HTR-8/SVneo (cell line): ENCODE measurements at places on chromosomes 2 and 18.
A peak's percentile ranks its signal among the peaks of the same experiment; 100 is the strongest.

DNA sequence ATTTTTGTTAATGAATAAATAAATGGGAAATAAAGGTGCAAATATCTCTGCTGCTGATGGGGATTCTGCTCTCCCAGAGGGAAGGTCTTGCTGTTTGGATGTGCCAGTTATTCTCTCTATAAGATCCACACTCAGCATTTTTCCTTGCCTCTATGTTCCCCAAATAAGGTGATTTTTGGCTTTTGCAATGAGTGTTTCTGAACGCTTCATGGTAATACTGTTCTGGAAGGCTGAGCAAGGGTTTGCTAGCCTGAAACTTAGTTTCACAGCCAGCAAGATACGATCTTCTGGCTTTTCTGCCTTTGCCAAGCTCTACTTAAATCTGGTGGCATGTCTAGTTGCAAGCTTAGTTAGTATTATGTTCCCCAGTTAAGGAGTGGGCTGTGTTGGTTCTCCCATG lies 114.6 kb downstream of the LPIN1 start:
- no peak for DNase-seq

GRCh38 chr2:52810460-52810859 lies 957.1 kb upstream of the CHAC2 start:
- DNase-seq = peak; percentile 41

DNA sequence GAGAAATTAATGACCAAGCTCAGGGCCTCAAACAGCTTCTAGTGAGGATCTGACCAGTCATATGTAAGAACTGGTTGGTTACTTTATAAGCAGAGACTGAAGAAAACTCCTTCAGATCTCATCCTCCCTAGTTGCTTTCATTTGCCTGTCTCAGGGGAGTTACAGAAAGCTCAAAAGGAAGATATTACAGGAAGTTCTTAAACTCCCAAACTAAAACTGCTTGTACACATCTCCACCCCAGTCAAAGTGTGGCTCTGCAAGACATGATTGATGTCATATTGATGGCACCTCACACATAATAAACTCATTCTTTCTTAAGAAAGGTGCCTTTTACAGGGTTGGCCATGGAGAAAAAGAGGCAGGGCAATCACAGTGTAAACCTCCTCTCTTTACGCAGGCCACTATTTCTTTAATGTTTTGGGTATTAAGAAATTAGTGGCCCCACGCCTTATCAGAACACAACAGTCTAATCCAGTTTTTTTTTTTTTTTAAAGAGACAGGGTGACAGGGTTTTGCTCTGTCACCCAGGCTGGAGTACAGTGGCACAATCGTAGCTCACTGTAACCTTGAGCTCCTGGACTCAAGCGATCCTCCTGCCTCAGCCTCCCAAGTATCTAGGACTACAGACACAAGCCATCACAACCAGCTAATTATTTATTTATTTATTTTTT lies 62.6 kb upstream of the STK17B start:
- DNase-seq = no peak

DNA sequence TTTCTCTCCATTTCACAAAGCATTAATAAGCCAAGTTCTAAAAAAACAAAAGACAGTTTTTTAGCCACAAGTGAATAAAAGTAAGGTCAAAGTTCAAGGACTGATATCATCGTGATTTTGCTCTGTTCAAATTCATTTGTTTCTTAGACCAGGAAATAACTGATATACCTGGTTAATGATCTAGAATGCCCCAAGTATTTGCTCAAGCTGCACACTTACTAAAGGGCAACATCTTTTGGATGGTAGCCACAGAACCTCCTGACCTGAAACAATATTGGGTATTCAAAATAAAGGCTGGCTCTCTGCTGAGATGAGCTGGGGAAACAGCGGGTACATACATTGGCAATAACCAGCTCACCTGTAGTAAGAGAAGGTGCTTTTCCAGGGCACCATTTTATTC lies 314.7 kb upstream of the LYPD1 start:
- DNase-seq = no peak

DNA sequence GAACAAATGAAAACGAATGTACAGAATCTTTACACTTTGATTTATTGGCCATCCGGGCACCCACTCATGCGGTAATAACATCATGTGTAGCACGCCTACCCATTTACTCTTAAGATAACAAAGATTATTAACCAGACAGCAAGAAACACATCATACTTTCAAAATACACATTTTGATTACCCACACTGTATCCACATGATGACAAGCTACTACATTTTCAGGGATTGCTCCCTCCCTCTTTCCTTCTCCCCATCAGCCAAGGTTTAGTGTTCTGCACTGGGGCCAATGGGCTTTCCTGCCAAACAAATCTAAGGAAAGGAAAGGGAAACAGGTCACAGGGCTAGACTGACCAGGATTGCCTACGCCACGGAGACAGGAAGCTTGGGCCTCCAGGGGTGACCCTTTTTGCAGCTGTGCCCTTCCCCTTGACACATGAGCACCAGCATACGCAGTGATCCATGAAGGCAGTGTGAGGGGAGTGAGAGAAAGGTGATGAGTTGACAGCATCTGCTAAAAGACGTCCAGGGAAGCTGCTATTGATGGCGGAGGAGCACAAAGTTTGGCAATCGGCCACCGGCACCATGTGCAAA lies 76.5 kb downstream of the ZNF521 start:
- DNase-seq = no peak

- DNase-seq = no peak
Measured at GRCh38 chr2:162232671-162233070, 10.6 kb downstream of the FAP start.

DNA sequence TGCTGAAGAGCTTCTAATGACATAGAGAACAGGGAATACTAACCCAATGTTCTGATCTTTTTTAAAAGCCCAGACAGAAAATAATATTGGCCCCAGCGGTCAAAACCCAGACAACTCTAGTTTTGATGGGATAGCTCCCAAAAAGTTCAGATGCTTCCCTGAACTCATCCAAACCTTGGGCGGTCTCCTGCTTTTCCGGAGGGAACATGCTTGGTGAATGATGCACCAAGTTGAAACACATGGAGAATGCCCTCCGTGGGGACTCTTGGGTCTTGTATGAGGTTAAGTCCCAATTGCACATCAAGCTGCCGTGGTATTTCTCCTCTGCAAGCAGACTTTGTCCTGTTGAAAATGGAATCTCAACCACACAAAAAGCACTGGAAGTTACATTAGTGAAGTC lies 120.7 kb upstream of the CTAGE1 start:
- DNase-seq = no peak

DNA sequence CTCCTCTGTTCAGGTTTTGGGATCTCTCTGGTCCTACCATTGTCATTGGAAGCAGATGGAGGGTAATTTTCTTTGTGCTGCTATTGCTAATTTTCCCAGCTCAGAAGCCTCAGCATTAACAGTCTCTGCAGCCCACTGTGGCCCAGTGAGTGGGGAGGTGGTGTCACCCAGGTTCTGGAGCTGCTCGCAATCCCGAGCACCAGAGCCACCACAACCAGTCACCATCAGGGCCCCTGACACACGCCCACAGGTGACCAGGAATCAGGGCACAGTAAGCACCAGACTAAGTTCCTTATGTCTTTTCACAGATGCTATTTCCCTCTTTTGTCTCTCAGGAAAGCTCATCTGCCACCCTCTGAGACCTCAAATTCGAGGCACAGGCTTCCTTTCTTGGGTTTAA lies 87.9 kb downstream of the SEPTIN10 start:
- DNase-seq = no peak

GRCh38 chr18:55858661-55859515 lies 270.9 kb upstream of the TCF4 start:
- DNase-seq = no peak

- DNase-seq = no peak
Measured at GRCh38 chr2:241080405-241081189, 21.5 kb downstream of the MTERF4 start.

GRCh38 chr2:128941751-128942150 lies 623.1 kb upstream of the HS6ST1 start:
- no peak for DNase-seq

DNA sequence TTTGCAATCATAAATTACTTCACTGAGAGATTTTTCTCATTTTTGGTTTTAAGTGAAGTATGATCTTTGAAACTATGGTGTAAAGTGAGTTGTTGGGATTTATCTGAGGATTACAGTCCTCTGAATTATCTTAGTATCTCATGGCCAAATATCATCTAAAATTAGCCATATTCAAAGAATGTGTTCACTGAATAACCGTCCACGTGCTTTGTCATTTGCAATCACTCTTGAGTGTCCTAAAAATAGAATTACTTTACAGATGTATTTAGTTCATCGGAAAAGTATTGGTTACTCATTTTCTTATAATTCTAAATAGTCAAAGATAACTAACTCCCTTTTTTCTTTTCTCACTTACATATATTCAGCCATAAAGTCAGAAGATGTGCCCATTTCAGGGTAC lies 141.2 kb downstream of the RTN4 start:
- no peak for DNase-seq

DNA sequence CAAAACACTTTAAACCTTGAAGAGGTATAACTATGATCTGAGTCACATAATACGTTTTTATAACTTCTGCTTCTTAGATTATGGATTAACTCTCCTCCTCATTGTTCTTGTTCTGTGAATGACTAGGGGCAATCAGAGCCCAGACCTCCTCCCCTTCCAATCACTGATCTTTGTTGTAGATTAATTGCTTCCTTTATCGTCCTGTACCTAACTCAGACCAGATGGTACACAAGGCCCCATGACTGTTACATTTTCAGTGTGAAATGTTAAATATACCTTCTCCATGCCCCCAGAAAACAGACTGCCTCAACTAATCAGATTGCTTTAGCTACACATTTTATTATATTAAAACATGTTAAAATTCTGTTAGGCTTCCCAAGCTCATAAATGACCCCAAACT lies 211.7 kb downstream of the RNF152 start:
- no peak for DNase-seq

DNA sequence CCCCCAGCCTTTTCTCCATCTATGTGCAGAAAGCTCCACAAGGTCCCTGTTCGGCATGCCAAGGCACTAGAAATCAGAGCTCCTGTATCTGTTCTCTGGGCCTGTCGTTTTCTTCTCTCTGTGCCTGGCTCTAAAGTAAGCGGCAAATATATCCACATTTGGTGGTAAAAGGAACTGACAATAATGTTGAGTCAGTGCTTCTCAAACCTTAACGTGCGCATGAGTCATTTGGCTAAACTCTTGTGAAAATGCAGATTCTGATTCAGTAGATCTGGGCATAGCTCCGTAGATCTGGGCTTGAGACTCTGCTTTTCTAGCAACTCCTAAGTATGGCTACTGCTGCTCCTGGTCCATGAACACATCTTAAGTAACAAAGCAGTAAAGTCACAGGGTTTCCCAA lies 16.5 kb upstream of the ACSL3 start:
- no peak for DNase-seq

GRCh38 chr18:73283032-73283431 lies 415.2 kb upstream of the NETO1 start:
- no peak for DNase-seq

DNA sequence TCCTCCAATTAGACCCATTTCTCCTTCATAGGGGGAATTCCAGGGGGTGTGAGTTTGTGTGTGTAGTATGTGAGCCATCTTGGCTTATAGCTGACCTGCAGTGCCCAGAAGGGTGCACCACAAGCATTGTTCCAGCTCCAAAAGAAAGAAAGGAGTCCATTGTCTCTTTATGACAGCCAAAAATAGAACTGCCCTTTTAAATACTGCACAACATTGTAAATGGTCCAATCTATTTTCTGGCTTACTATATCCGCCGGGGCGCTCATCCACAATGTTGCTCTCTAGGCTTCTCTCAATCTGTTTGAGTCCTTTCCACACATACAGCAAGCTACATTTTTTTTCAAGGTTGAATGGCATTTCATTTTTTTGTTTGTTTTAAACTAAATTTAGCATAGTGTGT lies 517.5 kb downstream of the STK39 start:
- no peak for DNase-seq

GRCh38 chr2:78020491-78020890 lies 498.3 kb upstream of the LRRTM4 start:
- DNase-seq = no peak

DNA sequence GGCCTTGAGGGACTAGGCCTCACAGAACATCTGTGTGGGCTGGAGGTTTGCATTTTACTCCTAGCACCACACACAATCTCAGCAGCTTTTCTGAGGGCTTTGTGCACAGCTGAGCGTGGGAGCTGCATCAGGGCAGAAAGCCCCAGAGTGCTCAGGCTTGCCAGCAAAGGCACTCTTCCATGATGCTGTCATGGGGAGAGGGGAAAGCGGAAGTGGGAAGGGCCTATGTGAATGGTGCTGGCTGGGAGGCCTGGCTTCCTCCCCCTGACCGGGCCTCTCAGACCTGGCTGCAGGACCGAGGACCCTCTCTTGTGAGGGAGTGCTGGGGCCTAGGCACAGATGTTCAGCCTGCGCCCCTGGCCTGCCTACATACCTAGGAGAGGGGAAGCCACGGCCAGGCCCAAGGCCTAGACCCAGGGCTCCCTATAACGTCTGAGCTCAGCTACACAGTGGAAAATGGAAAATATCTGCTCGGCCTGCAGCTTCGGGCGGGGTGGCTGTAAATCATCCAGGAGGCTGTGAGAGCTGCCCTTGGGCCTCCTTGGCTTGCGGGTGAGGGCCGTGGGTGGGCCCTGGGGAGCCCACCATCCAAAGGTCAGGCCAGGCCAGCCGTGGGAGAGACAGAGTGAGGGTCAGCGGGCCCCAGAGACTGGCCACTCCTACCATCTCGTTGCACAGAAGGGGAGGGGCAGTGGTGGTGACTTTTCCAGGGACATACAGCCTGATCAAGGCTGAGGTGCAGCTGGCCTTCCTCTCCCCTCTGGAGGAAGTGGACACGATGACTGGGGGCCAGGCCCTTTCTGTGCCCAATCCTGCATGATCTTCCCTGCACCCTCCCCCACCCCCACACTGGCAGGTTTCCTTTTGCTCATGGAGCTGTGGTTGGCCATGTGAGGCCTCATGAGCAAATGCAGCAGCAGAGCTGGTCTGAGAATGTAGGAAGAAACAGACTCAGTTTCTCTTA lies 22.8 kb downstream of the GLI2 start:
- no peak for DNase-seq

DNA sequence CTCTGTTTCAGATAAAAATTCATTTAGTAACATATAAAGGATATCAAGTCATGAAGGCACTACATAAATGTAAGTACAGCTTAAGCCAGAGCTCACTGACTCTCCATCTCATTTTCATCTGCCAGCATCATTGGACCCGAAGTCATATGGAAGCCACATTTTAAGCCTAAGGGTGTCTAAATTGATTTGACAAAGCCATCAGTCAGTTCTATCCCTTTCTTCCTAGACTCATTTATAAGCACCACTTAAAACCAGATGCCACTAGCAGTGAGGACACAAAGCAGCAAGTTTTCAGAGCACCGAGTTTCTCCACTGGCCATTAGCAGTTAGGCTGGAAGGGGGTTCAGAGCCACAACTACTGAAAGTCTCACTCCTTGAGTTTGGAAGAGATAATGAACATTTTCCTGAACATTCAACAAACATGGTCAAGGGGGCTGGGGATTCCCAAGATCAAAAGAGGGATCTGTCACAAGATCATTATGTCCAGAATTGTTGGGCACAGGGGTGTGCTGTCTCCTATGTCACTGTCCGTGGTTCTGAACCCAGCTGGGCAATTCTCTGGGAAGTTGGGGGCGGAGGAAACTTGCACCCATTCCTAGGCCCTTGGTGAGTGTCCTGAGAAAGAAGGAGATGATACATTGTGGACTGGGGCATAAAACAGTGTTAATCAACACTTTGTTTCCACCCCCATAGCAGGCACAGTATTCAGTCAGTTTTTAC lies 158.5 kb upstream of the LMAN1 start:
- DNase-seq = peak; percentile 13
